ENCODE measurements at places on chromosomes 5 and 9.

GRCh38 chr5:44388321-44389089 is 715 bp downstream of the FGF10 start:
- no peak for DNase-seq

DNA sequence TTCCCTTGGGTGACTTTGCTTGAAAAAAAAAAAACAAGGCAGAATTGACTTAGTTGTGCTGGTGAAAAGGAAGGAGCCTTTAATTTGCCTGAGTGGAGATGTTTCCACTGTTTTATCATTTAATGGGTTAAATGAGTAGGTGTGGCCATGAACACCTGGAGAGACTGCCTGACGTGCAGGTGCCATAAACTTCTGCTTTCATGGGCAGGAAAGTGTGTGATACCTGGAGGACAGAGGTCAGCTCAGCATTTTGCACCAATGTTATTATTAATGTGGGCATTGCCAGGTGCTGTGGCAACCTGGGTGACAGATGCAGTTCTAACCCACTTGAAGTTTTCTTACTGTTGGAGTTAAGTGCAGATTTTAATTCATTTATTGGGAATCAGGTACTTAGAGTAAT is 145.4 kb downstream of the CD180 start:
- DNase-seq: no peak

- no peak for DNase-seq
Measured at GRCh38 chr5:2466966-2467365, 284.5 kb downstream of the IRX2 start.

DNA sequence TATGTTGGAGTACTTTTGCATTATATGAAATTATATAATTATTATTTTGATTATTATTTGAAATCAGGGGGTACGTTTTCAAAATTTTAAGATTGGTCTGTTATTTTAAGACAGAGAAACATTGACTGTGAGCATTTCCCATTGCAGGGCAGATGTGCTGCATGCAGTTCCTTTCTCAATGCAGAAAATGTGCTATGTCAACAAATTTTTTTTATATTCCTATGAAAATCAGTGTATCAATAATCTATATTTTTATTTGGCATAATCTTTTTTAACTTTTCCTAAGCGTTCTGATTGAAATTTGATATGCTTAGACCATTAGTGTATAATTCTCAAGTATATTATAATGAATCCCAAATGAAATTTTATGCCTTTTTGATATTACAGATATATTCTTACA is 41.8 kb upstream of the LRRC70 start:
- no peak for DNase-seq

DNA sequence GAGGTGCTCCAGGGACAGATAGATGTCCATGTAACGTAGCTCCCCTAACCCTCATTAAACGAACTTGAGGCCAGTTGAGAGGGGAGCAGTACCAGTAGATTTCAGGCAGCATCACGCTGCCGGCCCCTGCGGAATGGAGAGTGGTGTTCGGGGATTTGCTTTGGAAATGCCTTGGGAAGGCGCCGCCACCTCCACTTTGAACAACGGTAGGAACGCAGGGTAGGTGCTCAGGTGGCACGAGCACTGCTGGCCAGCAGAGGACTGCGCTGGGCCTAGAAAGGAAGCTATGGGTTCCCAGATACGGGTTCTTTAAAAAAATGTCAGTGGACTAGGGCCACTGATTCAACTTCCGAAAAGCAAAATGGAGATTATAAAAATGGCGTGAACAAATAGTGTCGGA is 271.8 kb downstream of the FANCC start:
- no peak for DNase-seq
